Lung microvascular endothelial cell (primary cell): ENCODE measurements at places on chromosomes 3 and 15. TPM values are rescaled to one million over a fixed set of nuclear protein-coding genes. Genes with fewer than 3 reads are reported as not detected.

DNA sequence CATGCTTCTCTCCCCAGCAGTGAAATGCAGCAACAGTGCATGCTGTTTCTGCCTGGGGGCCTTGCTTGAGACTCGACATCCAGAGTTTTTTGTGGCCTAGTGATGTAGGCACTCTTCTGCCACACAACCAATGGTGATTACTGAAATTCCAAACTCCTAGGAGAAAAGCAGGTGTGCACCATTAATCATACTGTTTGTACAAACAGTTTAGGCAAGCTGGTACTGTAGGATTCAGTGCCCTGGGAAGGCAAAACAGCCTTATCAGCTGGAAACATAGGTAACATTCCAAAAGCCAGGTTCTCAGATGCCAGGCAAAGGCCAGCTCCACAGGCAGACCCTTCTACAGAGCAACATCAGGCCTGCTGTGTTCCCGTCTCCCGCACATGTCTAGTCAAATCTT lies 17.5 kb upstream of the RBP1 start:
- DNase-seq: no peak

- peak; percentile 76 for DNase-seq
These were observed 85.5 kb downstream of the FLNB start for GRCh38 chr3:58093574-58094195.

DNA sequence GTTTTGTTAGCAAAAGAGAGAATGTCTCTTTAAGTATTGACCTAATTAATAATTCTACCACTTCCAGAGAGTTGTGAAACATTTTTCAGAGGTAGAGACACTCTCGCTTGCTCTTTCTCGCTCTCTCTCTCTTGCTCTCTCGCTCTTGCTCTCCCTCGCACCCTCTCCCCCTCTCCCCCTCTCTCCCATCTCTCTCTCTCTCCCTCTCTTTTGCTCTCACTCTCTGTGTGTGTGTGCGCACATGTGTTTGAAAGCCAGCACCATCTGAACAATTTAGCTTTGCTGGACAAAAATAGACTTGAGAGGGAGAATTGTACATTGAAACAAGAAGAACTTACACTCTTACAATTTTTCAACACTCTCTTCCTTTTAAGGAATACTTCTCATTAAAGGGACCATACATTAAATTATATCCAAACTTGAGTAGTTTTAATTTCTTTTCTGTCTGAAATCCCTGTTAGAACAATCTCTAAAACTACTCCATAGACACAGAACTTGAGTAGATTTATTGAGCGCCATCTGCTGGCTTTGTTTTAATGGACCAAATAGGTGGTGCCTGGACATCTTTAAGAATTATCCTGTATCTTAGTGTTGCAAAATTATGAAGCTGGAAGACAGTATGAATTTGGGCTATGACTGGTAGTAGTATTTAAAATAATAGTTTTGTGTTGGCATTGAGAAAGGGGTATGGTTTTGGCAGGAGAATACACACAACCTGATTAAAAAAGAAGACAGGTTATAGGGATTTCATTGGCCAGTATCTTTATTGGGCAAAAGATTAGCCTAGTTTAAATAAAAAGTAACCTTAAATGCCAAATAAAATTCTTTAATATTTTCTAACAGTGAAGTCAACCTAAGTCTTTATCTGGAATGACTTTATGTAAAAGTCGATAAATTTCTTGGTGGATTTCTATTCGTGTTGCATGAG lies 124.6 kb downstream of the AKAP13 start:
- peak; percentile 77 for DNase-seq

DNA sequence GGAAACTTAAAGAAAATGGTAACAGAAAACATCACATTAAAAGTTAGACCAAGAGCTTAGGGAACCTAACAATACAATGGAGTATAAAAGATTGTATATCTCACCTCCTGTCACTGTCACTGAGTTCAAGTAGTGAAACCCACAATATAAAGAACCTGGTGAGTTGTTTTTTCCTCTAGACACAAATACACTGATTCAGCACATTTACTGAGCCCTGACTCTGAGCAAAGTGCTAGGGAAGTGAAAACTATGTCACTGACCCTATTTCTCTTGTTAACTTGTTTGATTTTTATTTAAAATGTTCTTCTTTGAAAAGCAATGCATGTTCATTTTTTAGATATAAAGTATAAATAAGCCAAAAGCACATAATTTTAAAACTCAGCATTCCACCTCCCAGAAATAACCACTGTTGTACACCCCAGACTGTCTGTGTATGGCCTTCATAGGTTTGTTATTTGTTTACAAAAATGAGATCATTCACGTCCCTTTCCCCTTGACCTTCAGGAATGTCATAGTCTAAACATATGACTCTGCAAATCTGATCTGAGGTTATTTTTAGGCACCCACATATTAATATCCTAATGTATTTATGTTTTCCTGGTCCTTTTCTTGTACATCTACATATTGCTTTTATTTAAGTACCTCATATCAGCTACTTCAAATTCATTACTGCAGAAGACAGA lies 69.2 kb upstream of the CSTA start:
- no peak for DNase-seq

DNA sequence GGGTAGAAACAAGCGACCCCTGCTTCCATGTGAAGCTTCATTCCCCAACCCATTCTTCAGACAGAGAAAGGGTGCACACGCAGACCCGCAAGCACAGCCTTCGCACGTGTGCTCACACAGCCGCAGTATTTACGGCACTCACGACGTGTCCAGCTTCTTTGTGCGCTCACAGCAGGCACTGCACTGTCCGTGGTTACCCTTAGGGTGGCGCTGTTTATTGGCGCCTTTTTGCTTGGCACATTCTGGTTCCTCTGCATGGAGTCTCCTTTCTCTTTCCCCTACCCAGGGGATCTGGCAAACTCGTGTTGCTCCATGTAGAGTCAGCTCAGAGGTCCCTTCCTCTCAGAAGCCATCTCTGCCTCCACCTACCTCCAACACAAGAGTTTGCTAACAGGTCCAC lies 115.1 kb downstream of the SLCO3A1 start:
- no peak for DNase-seq

DNA sequence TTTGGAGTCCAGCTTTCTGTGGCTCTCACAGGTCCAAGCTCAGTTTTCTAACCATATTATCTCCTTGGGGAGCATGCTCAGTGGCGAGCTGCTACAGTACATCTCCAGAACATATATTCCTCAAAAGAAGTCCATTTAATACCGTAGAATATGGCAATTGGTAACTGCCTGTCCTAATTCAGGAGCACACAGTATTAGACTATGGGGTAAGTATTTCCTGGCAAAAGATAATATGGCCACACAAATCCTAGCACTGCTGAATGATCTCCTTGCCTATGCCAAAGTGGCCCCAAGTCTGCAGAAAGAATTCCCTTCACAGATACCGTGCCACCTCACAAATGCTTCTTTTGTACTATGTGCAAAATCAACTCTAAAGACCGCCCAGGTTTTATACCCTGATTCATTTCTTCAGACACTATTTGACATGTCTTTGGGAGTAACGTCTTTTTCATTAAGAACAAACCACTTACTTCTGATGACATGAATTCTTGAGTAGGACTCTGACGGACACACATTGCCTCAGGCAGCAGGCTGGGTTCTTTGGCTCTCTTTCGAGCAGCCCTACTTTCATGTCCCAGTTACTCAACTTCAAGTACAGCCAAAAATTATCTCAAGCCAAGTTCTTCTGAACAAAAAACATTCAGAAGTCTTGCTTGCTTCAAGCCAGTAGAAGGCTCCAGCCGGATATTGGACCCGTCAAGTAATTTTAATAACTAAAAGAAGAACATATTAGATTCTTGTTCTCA lies 368.3 kb upstream of the DCBLD2 start:
- DNase-seq: no peak

- DNase-seq: no peak
These were observed 647.6 kb downstream of the MAGI1 start for GRCh38 chr3:65391068-65391467.

- peak; percentile 14 for DNase-seq
These were observed 62.7 kb upstream of the TFRC start for GRCh38 chr3:196144383-196145105.

DNA sequence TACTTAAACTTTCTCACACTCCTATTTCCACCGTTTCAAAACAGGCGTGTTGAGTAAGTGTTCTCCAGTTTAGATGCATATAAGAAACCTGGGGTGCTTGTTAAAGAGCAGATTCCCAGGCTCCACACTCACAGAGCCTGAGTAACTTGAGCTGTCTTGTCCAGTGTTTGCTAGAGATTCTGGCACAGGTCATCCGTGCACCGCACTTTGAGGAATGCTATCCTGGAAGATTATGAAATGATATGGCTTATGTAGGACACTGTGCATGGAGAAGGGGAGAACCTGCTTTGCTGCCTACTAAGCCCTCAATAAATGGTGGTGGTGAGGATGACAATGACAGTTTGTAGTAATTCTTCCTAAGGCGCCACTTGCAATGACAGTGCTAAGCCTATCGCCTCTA lies 273.7 kb downstream of the PDZRN3 start:
- DNase-seq: no peak

DNA sequence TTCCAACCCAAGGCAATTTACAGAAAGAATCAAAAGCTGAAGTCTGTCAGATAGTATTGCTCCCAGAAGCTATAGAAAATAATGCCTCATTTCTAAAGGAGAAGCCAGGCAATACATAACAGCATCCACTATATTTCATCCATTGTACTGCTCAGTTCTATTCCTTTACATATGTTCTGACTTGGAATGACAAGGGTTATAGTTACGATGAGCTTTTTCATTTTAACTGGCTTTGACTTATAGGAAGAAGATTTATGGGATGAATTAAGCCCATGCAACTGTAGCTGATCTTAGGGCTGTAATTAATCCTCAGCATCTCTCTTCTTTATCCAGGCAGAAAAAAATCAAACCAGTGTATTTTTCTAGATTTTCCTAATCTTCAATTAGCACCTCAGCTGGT lies 676.3 kb upstream of the CCDC54 start:
- DNase-seq: no peak

DNA sequence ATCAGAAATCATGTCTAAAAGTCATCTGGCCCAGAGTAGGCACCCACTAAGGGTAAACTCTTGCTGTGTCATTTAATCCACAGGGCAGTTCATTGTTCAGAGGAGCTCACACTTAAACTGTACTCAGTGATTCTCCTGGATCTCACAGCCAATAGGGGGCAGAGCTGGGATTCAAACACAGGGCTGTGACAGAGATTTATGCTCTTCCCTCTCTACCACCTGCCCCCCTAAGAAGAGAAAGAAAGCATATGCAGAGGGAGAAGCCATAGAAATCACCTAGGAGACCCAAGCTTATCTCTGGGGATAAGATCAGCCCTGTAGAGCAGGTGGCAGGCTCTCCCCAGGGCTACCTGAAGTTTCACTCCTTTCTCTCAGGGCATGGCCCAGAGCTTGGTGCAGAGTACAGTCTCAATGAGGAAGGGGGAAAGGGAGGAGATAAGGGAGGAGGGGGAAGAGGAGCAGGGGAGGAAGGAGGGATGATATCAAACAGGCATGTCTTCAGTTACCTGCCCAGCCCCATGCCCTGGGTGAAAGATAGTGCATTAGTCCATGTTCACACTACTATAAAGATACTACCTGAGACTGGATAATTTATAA lies 51.8 kb upstream of the ADPGK start:
- no peak for DNase-seq

DNA sequence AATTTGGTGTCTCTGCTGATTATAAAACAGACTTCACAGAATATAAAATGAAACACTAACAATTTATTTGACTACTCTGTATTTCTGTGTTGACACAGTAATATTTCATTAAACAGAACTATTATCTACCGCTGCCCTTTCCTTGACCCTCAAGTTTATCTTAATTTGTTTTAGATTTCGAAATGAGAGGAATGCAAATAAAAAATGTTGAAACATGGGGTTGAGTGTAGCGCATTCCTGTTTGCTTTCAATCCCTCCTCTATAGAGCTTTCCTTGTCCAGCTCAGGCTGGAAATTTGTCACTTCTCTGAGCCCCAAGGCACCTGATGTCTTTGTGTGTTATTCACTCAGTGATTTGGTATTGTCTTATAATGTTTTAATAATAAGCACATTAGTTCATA lies 550.2 kb downstream of the ZBBX start:
- DNase-seq: no peak

DNA sequence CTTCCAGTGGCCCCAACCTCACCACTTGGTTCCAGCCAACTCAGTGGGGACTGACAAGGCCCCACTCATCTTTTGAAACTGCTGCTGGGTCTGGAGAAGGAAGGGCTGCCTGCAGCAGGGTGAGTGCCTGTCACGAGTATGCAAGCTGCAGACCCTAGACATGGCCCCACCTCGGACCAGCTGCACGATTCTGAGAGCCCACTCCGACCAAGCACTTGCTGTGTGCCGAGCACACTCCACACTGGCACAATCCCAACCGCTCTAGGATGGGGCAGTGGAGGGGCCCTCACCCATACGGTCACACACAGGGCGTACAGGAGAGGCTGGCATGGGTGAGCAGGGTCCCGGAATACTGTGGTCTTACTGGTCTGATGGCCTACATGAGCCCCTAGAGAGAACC lies 8.0 kb upstream of the PLXND1 start:
- DNase-seq: no peak

GRCh38 chr3:140394488-140395133 lies 283.3 kb upstream of the TRIM42 start:
- DNase-seq: no peak

DNA sequence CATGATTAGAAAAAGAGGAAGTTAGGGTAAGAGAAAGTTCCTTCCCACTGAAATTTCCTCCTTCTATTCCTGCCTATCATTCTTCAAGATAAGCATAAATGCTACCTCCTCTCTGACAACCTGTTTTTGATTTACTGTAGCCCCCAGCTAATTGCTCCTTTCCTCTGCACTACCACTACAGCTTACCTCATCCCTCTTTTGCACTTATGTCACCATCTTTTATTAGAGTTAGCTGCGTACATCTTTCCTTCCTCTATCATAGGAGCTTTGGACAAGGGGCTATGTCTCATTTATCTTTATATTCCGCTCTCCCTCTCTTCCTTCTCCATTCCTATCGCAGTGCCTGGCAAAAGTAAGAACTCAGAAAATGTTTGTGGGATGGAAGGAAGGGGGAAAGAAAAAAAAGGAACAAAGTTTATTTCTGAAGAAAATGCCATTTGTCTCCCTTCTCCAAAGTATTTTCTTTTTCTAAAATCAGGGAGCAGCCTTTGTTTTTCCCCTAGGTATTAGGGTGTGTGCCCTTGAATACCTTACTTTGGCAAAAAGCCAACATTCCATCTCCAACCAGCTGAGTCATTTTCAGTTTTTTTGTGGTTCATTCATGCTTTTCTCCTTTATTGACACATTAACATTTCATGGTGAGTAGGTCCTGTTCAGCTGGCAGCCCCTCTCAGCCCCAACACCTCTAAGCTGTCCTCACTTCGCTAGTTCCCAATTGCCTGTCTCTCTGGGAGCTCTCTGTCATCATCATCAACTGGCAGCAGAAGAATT lies 87.6 kb upstream of the SOX2 start:
- peak; percentile 73 for DNase-seq

GRCh38 chr15:37034835-37035748 lies 65.3 kb downstream of the MEIS2 start:
- DNase-seq: no peak

FSIP1 gene
- 0.40 and 0.44 TPM in 2 replicates for total RNA-seq

ANKRD34C gene
- not detected in 2 replicates for total RNA-seq

PLSCR4 gene
- total RNA-seq: 494 and 1,169 TPM in 2 replicates

AADACL2 gene
- total RNA-seq: not detected in 2 replicates

BLOC1S6 gene
- 55.1 and 55.2 TPM in 2 replicates for total RNA-seq

SUSD5 gene
- total RNA-seq: under 0.01 and 0.87 TPM in 2 replicates

ROBO1 gene
- total RNA-seq: 0.20 and 1.1 TPM in 2 replicates

ROPN1B gene
- total RNA-seq: not detected in 2 replicates

GPR171 gene
- total RNA-seq: not detected in 2 replicates

RAD51 gene
- 1.6 and 4.1 TPM in 2 replicates for total RNA-seq

BCL2A1 gene
- total RNA-seq: 0.44 TPM in 1 of 2 replicates, not detected in the other

MYEF2 gene
- total RNA-seq: 5.9 and 7.7 TPM in 2 replicates

CELSR3 gene
- total RNA-seq: 0.20 and 0.22 TPM in 2 replicates

LPP gene
- 23.0 and 24.0 TPM in 2 replicates for total RNA-seq

PBRM1 gene
- total RNA-seq: 42.7 and 53.2 TPM in 2 replicates

CD86 gene
- total RNA-seq: not detected in 2 replicates

PLA1A gene
- 3.5 and 6.2 TPM in 2 replicates for total RNA-seq
